ENCODE measurements at places on chromosomes 2 and 18.
A peak's percentile ranks its signal among the peaks of the same experiment; 100 is the strongest.

- DNase-seq, result no peak
Observed at GRCh38 chr2:178188466-178188865, 5.8 kb upstream of the OSBPL6 start.

DNA sequence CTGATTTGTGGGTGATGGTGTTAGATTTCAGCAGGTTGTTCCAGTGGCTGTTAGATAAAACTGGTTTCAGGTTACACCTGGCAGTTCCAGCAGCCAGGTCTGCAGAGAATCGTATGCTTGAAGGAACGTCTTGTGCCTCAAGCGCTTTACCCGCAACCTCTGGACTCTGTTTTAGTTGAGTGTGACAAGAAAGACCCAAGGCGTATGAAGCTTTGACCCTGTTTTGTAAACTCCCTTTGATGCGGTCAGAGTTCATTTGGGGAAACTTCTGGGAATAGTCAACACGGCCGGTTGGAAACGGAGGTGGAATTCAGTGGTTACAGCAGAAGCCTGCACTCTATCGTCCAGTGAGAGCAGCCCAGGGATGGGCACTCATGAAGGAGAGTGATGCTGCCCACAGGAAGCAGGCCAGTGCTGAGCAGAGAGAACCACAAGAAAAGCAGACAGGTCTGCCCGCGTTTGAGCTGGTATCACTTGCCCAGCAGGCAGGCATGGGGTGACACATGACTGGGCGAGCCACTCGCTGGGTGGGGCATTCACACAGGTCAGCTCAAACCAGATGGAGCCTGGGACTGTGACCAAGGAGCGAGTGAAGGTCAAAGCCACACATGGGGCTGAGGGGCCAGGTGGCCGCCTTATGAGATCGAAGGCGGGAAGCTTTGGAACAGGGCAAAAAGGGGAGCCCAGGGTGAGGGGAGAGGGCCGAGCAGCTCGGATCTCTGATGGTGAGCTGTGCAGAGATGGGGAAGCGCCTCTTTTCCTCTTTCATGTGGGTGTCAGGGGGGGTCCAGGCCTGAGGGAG is 99.6 kb upstream of the MBOAT2 start:
- no peak for DNase-seq

- no peak for DNase-seq
Observed at GRCh38 chr2:12073217-12073852, 326.9 kb downstream of the LPIN1 start.

GRCh38 chr2:207491086-207491485 is 38.7 kb upstream of the CREB1 start:
- DNase-seq, result no peak

- no peak for DNase-seq
Observed at GRCh38 chr2:218880859-218881594, 375 bp downstream of the WNT10A start.

- no peak for DNase-seq
Observed at GRCh38 chr2:73917696-73918207, 8.9 kb upstream of the DGUOK start.

GRCh38 chr2:64327510-64328414 is 126.2 kb upstream of the LGALSL start:
- DNase-seq, result peak; percentile 46

DNA sequence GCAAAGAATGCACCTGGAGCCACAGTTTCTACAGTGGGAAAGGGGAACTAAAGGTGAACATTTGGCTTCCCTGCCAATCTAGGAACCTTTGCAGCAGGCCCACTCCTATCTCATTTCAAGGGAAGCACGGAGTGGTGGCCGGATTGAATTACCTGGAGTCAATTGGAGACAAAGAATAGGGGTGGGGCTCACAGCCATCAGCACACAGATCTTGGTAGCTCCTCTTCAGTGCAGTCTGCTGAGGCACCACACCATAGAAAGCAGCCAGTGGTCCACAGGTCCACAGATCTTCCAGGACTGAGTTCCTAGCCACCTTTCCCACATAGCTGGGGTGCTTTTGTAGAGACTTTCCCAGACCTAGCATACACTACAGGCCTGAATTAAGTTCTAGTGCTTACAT is 43.5 kb upstream of the NXPH2 start:
- DNase-seq, result no peak

- DNase-seq, result no peak
Observed at GRCh38 chr18:79779700-79780190, 18.0 kb upstream of the KCNG2 start.

DNA sequence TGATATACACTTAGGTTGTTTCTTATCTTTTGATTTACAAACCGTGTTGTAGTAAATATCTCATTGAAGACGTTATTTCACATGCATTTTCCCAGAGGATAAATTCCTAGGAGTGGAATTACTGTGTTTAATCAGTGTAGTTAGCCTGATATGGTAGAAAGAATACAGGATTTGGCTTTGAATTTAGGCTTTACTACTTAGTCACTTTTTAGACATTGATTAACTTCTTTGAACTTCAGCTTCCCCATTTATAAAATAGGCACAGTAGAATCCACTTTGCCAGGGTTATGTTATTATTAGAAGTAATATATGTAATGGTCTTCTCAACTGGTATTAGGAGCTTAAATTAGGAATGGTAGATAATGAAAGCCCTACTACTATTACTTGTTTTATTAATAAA is 27.4 kb downstream of the PSMD14 start:
- DNase-seq, result no peak

DNA sequence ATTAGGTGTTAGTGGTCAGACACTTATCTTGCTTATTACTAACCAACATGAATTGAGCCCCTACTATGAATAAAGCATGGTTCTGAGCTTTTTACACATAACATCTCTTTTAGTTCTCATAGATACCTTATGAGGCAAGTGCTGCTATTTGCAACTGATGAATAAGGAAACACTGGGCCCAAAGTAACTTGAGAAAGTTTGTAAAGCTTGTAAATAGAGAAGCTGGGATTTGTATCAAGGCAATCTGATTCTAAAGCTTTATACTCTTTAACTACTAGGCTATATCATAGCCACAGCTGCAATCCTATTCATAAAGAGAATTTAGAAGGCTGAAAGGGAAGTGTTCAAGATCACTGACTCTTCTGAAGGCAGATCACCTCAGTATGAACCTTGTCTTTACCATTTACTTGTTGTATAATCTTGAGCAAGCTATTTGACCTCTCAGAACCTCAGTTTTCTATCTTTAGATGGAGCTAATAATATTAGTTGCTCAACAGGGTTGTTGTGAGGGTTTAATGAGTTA is 60.4 kb downstream of the ABCB11 start:
- no peak for DNase-seq

DNA sequence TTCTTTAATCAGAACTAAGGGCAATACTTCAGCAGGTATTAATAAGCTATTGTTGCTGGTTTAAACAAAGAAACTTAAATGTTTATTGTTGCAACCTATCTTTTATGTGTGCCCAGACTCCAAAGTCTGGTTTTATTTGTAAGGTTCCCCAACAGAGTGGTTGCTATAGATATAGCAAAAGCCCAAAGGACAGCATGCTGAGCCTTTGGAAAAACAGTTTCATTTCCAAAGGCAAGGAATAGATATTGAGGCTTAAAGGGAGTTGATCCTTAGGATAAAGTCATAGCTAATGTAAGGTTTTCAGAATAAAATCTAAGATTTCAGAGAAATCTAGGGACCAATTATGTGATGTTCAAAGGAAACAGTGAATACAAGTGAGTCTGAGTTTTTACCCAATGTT is 413.2 kb upstream of the SLC14A2 start:
- no peak for DNase-seq

DNA sequence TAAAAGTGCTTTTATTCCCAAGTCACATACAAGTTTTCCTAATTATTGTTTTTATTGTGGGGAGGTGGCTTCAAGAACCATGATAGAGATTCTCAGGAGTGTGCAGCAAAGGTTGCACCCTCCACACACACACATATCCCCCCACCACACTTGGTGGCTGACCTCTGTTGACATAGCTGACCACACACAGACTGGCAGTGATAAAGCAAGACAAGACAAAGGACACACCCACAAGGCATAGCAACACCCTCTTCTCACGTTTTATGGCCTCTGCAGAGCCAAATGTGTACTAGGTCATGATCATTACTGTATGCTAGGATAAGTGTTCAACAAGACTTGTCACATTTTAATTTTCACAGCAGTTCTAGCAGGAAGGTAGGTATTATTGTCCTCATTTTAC is 143.0 kb upstream of the EPC2 start:
- no peak for DNase-seq

DNA sequence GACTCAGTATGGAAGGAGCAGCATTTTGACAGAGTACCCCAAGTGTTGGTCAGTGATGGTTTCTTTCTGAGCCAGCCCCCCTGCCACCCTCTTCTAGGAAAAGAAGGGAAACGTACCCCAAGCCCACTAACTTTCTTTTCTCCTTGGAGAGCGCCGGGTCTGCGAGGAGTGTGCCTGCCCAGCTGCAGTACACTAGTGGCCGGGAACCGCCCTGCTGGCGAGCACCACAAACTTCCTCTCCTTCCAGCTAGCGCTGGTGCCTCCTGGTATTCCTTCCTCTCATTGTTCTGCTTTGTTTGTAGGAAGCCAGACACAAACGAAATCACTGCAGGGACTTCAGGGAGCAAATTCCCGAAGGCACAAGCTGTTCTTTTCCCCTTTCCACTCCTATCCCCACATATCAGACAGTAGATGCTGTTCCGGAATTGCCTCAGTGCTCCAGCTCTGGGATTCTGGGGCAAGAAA is 1.8 kb downstream of the CCDC85A start:
- no peak for DNase-seq

DNA sequence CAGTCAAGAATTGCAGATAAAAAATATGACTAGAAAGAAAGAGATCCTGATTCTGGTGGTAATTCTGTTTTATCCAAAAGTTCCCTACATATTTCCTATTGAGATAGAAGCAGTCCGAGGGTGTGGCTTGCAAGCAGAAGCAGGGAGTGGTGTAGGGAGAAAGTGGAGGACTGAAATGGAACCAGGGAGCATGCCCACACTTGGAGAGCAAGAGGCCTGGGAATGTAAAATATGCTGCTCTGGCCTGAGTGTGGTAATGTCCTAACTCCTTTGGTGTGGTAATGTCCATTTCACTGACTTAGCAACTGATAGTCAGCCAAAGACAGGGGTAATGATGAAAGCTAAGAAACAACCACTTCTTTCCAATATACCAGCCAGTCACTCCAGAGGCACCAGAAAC is 30.1 kb upstream of the FMNL2 start:
- DNase-seq, result no peak

DNA sequence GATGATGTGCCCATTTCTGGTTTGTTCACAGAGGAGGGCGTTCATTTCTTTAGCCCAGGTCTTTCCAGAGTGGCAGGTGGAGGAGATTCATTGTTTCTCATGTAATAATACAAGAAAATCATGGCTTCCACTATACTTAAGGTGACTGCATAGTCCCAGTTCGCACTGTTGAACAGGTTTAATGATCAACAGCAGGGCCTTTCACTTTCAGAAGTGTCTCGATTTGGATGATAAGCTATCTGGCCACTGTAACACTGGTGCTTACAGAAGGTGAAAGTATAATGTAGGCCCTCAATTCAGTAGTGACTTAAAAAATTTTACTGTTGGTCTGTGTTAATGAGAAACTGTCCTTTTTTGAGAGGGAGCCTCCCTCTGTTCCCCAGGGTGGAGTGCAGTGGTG is 1.4 kb downstream of the RMC1 start:
- peak; percentile 67 for DNase-seq

DNA sequence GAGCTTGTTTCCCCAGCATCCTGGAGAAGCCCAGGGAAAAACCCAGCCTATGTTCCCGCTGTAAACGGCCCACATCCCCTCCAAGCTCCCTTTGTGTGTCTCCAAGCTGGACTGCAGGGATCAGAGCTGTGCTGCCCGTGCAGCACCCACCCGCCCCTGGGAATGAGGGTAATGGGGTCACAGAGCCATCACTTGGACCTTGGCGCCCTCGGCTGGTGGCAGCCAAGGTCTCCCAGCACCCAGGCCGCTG is 670 bp upstream of the INPP5D start:
- DNase-seq, result peak; percentile 74

GRCh38 chr18:57131101-57131500 is 15.8 kb upstream of the BOD1L2 start:
- no peak for DNase-seq

DNA sequence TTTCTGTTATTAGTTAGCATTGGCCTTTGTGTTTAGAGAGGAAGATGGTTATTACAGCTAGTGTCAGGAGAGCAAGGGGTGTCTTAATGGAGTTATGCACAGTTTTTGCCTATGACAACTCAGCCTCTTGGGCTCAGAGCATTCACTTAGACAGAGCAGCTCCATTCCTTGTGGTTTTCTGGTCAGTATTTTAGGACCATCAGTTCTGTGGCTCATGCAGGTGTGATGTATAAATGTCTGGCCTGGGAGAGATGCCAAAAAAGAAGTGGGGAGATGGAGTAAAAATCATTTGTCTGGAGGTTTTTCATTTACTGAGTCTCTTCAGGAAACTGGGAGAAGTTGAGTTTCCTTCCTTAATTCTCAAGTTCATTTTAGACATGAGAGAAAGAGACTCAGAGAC is 79.7 kb downstream of the PRKCE start:
- no peak for DNase-seq

- DNase-seq, result no peak
Observed at GRCh38 chr18:53864770-53865169, 359.7 kb downstream of the MBD2 start.

GRCh38 chr2:46947841-46948240 is 32.2 kb upstream of the MCFD2 start:
- DNase-seq, result no peak

- DNase-seq, result no peak
Observed at GRCh38 chr2:172438741-172439508, 11.5 kb downstream of the ITGA6 start.

GRCh38 chr2:227606476-227606875 is 7.8 kb downstream of the SCYGR2 start:
- no peak for DNase-seq

DNA sequence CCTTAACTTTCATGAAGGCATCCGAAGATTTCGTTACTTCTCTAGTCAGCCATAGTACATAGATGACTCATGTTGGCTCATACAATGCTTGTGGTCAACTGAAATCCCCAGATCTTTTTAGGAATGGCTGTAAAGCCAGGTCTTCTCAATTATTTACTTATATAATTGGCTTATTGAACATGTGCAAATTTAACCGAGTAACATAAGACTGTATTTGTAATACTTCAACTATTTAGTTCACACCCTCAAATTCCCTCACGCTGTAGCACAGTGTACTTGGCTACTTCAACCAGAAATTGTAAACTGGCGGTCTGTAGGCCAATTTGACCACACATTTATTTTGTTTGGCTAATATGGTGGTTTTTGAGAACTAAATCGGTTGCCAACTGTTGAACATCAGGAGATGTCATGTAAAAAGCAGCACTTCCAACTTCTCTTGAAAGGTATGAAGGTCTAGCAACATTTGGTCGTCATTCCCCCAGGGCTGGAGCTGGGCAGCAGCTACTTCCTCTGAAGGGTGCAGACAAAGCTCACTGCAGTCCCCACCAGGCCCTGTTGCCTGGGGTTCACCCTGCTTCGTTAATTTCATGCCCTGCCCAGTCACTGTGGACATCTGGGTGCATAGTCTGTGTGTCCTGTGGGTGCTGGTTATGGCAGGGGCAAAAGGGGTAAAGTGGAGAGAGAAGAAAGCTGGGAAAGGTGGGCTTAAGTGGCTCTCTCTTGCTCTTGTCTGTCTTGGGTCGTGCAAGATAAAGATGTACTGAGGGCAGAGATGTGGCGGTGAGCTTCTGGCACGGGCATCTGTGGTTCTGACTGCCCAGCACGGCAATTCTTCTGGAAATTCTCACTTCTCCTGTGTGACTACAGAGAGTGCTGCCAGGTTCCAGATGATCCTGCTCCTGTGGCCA is 3.2 kb upstream of the SH3RF3 start:
- no peak for DNase-seq
